Effector memory CD4-positive, alpha-beta T cell (primary cell): ENCODE measurements at places on chromosomes 16 and 17.

DNA sequence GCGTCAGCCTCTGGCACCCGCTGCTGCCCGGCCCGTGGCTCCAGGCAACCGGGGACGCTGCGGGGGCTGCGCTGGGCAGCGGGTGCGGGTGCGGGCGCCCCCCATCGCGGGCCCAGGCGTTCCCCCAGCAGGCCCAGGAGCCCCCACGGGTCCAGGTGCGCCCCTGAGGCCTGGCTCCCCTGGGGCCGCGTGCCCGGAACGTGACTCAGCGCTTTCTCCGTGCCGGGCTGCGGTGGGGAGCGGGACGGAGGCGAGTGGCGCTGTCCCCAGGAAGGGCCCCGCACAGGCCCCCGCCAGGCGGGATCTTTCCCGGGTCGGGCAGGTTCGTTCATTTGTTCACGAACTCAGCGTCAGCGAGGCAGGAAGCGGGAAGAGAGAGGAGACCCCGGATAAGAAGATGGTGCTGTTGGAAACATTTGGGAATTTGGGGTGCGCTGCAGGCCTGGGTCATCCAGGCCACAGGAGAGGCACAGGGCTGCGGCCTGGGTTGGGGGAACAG, 18.4 kb upstream of the EXOC7 start:
- H3K4me1 ChIP-seq: peaks cover 5% of the 10 kb centered on the region
- H3K27ac ChIP-seq: no peak overlapping the region
- H3K36me3 ChIP-seq: no peaks in the 10 kb centered on the region
- DNase-seq: no peak
- peak overlapping the region; percentile 37 for H3K4me3 ChIP-seq
- H3K27me3 ChIP-seq: no peaks in the 10 kb centered on the region

GRCh38 chr17:28427371-28427770, 21.4 kb upstream of the SLC46A1 start:
- no peak overlapping the region for H3K27ac ChIP-seq
- H3K4me1 ChIP-seq: no peaks in the 10 kb centered on the region
- no peak for DNase-seq
- no peak overlapping the region for H3K4me3 ChIP-seq
- no peaks in the 10 kb centered on the region for H3K27me3 ChIP-seq

DNA sequence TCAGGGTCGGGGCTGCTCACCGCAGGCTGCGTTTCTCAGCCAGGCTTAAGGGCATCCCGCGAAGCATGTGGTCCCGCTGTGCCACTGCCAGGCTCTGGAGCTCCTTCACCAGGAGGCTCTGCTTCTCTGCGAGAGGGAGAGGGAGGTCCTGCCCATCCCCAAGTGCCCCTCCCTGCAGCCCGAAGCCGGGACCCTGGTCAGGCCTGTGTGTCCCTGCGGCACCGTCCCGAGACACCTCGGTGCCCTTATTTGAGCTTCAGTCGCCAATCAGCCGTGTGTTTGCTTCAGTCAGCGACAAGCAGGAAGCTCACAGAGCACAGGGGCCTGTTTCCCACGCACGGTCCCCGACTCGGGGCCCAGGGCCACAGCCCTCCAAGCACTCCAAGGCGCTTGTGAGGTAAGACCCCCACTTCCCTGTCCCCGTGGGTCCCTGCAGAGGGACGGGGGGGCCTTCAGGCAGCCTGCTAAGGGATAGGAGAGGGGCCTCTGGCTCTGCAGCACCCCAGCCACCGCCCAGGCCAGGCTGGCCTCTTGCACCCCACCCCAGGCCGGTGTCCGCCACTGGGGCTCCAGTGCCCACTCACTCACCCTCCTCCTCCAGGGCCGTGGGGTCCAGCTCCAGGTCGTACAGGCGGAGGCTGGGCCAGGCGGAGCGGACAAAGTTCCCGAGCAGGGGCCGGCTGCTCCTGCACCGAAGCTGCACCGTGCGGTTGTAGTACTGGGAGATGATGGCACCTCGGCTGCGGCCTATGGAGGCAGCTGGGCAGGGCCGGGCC, 3.2 kb downstream of the TMC6 start:
- peak overlapping the region; percentile 97 for H3K4me3 ChIP-seq
- H3K36me3 ChIP-seq: peaks cover 51% of the 10 kb centered on the region
- peak; percentile 23 for DNase-seq
- H3K27me3 ChIP-seq: no peaks in the 10 kb centered on the region
- peak overlapping the region; percentile 86 for H3K27ac ChIP-seq

DNA sequence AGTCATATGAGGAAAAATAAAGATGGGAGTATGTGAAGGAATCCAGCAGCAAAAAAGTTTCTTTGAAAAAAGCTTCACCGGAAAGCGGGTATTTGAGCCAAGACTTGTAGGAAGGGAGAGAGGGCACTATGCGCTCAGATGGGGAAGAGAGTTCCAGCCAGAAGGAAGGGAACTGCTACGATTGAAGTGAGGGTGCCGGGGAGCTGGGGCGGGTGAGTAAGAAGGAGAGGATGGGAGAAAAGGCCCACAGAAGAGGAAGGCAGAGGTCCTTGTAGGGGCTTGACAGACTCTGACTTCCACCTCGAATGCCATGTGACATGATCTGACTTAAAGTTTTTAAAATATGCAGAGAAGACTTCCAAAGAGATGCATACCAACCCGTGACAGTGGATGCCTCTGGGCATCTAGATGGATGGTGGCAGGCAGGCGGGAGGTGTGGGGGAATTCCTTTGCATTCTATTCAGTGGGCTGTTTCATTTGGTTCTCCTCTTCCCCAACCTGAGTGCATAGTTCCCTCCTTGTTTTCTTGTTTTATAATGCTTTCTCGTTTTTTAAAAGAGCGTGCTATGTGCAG, 44.9 kb downstream of the CDRT4 start:
- H3K4me3 ChIP-seq: no peak overlapping the region
- no peaks in the 10 kb centered on the region for H3K36me3 ChIP-seq
- H3K27ac ChIP-seq: no peak overlapping the region
- H3K4me1 ChIP-seq: no peaks in the 10 kb centered on the region
- DNase-seq: no peak
- no peaks in the 10 kb centered on the region for H3K27me3 ChIP-seq

GRCh38 chr16:77736879-77737278, 14.6 kb downstream of the NUDT7 start:
- no peak for DNase-seq
- H3K36me3 ChIP-seq: no peaks in the 10 kb centered on the region
- no peak overlapping the region for H3K27ac ChIP-seq
- H3K27me3 ChIP-seq: no peaks in the 10 kb centered on the region
- H3K4me3 ChIP-seq: no peak overlapping the region
- no peaks in the 10 kb centered on the region for H3K4me1 ChIP-seq
